ENCODE measurements at places on chromosomes 4 and X.
A peak's percentile ranks its signal among the peaks of the same experiment; 100 is the strongest.

DNA sequence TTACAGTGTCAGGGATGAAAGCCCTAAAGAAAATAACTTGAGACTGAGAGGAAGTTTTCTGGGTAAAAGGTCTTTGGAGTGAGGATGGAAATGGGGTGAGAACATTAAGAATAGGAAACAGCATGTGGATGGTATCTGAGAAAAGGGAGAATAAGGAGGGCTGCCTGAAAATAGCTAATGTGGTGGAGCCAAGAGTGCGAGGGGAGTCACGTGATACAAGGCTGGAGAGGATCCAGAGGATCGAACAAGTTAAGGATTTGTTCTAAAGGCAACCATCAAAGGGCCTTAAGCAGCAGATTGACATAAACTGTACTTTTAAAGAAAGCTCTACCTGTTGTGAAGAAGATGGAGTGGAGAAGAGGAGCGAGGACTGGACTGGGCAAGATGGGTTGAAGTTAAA lies 347.4 kb upstream of the AGA start:
- no peak for DNase-seq

DNA sequence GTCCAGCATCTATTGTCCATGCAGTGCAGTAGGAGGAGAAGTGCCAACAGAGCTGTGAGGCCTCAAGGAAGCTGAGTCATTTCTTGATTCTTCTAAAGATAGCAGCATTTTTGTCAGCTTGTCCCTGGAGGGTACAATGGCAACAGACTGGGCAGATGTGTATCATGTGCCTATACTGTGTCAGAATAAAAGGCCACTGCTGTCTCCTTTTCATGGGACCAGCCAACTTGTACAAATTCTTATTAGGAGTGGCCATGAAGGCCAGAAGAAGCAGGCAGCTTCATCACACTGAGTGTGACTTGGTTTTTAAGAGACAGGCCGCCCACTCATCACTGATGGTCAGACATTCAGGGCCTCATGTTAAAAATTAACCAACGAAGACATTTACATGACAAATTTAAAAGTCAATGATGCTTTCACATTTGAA lies 185.0 kb upstream of the FAM241A start:
- no peak for DNase-seq

- DNase-seq: no peak
Measured at GRCh38 chrX:125621588-125621927, 301.9 kb downstream of the TEX13C start.

GRCh38 chr4:77922158-77923094 lies 59.8 kb downstream of the MRPL1 start:
- no peak for DNase-seq

DNA sequence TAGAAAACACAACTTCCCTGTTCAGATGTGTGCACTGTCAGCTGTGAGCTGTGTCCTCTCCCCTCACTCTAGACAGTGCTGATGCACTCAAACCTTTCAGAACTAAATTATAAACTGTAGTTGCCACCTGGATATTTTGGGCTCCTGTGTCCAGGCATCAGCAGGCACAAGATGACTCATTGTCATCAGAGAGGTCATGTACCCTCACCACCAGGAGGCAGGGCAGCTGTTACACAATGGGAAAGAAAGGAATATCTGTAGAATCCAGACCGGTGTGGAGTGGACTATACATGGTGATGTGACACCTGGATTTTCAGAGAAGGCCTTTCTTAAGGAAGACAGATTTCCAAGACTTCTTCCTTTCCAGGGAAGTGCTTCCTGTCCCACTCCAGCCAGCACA lies 854.4 kb upstream of the AGA start:
- no peak for DNase-seq

DNA sequence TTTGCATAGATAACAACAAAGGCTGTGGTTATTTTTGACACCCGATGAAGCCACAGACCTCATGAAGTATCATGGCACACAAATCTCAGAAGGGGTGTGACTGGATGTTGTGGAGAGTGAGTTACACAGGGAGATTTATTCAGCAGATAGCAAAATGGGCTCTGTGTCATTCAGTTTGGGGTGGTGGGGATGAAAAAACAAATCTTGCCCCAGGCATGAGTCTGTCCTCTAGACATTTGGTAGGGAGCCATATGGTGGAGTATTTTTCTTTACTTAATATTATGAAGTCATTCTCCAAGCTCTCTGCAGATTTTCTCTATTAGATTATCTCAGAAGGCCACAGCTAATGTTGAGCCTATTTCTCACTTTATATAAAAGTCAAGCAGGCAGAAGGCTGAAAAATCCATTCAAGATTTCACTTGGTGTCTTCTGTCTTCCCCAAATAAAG lies 277.1 kb upstream of the TENM3 start:
- no peak for DNase-seq

GRCh38 chrX:68506649-68507048 lies 7.8 kb downstream of the YIPF6 start:
- DNase-seq: no peak

DNA sequence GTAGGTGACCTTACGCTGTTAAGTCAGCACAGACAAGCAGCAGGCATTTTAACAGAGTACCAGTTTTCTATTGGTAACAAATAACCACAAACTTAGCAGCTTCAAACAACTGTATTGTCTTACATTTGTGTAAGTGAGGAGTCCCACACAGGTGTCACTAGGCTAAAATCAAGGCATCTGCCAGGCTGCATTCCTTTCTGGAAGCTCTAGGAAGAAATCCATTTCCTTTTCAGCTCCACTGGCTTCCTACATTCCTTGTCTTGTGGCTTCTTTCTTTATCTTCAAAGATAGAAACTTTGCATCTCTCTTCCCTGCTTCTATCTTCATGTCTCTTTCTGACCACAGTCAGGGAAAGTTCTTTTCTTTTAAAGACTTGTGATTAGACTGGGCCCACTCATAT lies 139.9 kb downstream of the TMEM144 start:
- DNase-seq: no peak

- no peak for DNase-seq
Measured at GRCh38 chr4:159446266-159446976, 343.5 kb downstream of the RAPGEF2 start.

DNA sequence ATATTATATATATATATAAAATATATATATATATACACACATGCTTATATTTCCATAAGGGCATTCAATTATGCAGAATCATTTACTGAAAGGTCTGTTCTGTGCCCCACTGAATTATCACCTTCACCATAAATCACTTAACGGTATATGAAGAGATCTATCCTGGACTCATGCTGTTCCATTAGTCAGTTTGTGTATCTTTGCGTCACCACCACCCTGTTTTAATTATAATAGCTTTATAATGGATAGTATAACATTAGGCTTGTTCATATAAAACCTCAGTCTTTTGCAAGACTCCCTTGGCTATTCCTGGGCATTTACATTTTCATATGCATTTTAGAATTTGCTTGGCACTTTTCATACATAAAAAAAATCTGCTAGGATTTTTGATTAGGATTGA lies 19.1 kb downstream of the WDR17 start:
- no peak for DNase-seq

DNA sequence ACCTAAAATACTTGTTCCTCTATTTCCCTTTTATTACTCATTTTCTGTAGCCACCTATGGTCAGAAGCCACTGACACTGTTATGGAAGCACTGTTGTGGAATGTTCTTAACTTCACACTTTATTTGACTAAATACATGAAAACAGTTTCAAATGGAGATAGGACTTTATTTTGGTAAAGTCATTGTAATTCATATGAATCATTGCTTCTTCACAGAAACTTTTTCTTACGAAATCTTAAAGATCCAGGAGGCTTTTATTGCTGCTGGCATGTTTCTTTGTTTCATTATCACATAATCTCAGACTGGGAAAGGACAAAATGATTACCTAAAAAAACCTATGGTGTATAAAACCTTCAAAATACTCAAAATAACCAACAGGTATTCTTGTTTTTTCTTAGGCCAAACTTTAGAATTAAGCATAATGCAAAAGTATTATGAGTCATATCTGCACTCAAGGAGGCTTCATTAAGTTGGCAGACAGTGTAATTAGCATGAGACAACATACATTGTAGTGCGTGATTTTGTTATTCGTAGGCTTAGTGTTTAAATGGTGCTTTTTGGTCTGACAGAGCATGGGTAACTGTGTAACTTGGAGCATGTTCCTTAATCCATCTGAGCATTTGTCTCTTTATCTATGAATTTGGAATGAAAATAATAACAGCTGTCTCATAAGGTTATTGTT lies 58.0 kb downstream of the SH3BGRL start:
- no peak for DNase-seq

- DNase-seq: no peak
Measured at GRCh38 chr4:37383579-37384229, 139.2 kb downstream of the NWD2 start.

- no peak for DNase-seq
Measured at GRCh38 chr4:20297783-20298182, 46.1 kb downstream of the SLIT2 start.

- peak; percentile 99 for DNase-seq
Measured at GRCh38 chr4:114980932-114981708, 132.3 kb downstream of the NDST4 start.

GRCh38 chr4:5101571-5101970 lies 50.3 kb downstream of the STK32B start:
- peak; percentile 91 for DNase-seq

DNA sequence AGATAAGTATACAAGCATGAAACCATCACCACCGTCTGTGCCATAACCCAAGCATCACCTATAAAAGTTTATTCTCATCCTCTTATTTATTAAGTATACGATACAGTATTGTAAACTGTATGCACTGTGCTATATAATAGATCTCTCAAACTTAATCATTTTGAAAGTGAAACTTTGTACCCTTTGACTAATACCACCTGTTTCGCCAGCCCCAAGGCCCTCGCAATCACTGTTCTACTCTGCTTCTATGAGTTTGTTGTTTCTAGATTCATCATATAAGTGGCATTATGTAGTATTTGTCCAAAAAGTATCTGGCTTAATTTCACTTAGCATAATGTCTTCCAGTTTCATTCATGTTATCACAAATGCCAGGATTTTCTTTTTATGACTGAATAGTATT lies 72.1 kb upstream of the DOCK11 start:
- DNase-seq: no peak

DNA sequence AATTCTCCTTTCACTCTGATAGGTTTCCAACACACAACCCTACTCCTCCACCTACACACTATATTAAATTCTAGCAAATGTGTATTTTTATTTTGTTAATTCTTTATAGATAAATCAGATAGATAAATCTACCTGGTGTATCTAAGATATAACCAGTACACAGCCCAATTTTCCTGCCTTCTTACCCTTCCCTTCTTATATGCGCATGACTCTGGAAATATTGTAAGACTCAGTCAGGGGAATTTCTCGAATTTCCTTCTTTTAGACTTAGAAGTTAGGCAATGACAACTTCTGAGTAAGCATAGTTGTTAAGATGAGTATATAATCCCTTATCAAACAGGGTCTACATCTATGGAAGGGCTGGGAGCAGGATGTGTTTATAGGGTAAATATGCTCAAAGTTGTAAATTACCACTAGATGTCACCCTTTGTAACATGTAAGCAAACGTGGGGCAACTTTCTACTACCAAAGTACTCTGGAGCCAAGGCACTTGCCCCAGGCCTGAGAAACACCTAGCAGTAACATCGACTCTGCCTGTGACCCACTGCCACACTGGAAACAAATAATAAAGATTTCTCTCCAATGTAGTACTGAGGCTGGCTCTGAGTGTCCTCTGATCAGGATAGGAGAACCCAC lies 444.7 kb downstream of the IQCM start:
- DNase-seq: peak; percentile 73

DNA sequence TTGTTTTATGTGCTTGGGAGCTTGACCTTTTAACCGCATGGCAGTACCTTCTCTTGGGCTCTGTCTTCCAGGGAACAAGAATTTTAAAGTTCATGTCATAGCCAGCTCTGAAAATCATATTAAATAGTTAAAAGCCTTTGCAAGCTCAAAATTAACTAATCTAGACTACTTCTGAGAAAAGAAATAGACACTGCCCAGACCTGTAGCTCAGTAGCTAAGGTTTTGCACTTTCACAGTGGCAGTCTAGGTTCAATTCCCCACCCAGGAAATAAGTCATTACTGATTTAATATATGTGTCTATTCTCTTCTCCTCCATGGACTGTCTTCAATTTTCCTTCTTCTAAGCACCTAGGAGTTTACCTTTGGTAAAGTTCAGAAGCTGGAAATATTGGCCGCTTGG lies 27.4 kb downstream of the HSD17B11 start:
- peak; percentile 24 for DNase-seq

DNA sequence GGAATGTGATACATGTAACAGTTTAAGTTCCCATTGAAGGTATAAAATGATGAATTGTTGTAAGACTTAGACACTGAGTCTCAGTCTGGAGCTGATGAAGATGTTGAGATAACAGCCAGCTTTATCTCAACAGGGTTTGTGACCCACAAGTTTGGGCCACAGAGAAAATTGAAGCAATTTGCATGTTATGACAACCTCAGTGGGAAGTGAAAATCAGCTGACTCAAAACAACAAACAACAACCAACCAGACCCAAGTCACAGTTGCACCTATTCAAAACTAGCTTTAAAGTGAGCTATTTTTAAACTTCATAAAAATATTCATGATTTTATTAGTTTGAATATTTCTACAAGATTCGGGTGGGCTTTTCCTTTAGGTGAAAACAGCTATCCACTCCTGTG lies 8.0 kb downstream of the SFRP2 start:
- no peak for DNase-seq

DNA sequence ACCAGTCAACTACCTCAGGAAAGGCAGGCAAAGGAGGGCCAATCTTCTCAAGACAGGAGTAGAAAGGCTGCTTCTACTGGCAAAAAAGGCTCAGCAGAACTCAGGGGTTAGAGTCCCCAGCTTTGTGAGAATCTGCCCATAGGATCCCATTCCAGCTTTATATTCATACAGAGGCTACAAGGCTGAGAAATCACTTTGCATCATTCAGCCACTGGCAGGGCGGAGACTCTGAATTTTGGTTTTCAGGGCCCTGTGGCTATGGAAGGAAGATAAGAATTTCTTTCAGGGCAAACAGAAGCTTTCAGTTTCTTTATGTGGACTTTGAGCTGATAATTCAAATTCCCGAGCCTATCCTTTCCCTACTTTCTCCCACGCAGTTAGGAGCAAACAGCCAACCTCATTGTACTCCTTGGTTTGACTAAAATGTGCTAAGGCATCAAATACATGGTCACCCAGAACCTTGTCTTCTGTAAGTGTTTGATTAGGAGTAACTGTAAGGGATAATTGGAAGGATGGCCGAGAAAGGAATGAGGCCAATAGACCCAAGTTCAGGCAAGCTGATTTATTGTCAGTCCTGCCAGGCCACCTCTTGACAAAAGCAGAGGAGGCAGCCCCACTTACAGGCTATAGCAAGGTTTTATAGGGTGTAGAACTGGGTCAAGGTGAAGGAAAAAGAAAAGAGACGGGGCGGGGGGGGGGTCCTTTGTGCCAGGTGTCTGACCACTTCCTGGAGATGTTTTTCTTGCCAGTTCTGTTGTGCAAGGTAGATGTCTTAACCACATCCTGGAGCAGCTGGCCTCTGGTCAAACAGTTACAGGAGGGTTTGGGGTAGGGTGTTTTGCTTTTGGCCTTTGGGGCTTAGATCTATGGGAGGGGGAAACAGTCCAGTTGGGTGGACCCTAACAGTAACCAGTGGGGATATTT lies 165.3 kb upstream of the PPP1R2C start:
- DNase-seq: no peak

- DNase-seq: no peak
Measured at GRCh38 chrX:2928191-2928582, 952 bp downstream of the ARSD start.

Measured in SK-N-MC (cell line).